ENCODE measurements at places on chromosomes 13 and 19.
A peak's percentile ranks its signal among the peaks of the same experiment; 100 is the strongest.

GRCh38 chr13:76822698-76823267 lies 63.4 kb downstream of the KCTD12 start:
- DNase-seq: no peak

DNA sequence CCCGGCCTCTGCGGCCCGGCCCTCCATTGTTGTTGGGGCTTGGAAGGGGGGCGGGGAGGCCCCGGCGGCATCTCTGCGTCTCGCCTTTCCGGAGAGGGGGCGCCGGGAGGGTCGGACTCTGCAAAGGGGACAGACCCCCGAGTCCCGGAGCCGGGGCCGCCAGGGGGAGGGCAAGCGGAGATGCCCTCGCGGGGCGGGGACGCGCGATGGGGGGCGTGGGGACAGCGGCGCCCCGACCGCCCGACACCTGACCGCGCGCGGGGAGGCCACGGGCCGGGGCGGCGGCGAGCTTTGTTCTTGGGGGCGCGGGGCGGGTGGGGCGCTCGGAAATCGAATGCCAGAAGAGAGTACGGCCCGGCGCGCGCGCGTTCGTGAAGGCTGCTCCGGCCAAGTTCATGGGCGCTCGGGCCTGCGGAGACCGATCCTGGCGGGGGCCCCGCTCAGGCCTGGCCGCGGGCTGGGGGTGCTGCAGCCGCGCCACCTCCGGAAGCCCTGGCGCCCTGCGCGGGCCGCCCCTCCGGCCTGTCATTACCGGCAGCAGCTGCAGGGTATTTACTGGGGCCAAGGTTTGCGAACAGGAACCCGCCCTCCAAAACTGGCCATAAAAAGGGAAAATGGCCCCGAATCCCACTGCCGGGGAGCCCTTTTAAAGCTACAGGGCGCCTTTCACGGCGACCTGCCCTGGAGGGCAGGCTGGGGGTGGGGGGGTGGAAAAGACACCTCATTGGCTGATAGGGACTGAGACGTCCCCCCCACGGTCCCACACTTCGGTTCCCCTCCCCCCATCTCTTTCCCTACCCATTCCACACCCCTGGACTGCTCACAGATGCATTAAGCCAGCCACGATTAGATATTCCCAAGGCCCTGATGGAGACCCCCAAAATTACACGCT lies 11.1 kb upstream of the NANOS3 start:
- no peak for DNase-seq

- DNase-seq: no peak
Measured at GRCh38 chr13:50685491-50685890, 158.0 kb downstream of the DLEU7 start.

- no peak for DNase-seq
Measured at GRCh38 chr13:74796157-74796556, 662.0 kb upstream of the KLF12 start.

DNA sequence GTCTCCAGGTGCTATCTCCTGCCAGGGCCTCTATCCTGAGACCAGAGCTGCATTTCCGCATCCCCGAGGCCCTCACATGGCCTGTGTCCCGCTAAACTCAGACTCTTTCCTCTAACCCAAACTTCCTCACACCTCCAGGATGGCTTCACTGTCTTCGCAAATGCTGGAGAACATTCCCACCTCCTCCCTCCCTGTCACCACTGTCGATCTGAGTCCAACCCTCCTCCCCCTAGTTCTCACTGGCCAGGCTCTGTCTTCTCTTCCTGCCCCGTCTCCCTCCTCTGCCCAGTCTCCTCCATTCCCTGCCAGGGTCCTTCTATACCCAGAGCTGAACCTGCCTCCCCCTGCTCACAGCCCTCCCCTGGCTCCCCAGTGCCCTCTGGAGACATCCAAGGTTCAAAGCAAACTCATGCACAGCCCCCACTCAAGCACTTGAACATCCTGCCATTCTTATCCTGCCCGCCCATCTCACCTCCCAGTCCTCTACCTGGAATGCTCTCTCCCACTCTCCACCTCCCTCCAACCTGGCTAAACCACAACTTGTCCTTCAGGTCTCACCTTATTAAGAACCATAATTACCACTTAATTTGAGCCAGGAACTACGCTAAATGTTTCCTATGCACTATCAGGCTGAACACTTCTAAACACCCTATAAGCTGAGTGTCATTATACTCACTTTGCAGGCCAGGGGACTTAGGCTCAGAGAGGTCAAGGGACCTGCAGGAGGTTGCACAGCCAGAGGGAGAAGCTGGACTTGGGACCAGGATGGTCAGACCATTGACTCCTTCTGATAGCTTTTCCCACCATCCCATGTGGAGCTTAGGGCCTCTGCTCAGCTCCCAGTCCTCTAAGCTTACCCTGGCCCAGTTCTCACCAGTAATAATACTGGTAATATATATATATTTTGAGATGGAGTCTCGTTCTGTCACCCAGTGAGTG lies 961 bp upstream of the VSIG10L start:
- no peak for DNase-seq

- no peak for DNase-seq
Measured at GRCh38 chr19:23784274-23784673, 25.6 kb upstream of the ZNF681 start.

DNA sequence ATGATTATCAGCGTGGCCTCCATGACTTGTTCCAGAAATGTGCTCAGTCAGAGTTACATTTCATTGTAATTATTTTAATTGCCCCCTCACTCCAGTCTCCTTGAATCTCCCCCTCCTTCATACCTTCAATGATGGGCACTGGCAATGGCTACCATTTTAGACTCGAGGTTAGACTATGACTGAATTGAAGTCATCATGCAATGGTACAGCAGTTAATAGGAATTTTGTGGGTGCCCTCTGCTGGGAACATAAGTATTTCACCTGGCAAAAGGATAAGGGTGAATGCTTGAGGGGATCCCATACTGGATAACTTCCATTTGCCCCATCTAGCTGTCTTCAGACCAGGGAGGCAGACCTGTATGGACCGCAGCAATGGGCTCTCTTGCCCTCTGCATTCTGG lies 32.2 kb upstream of the USP12 start:
- DNase-seq: no peak

- no peak for DNase-seq
Measured at GRCh38 chr13:76934671-76935070, 13.6 kb upstream of the ACOD1 start.

- peak; percentile 71 for DNase-seq
Measured at GRCh38 chr19:6639439-6639838, 30.5 kb downstream of the TNFSF14 start.

DNA sequence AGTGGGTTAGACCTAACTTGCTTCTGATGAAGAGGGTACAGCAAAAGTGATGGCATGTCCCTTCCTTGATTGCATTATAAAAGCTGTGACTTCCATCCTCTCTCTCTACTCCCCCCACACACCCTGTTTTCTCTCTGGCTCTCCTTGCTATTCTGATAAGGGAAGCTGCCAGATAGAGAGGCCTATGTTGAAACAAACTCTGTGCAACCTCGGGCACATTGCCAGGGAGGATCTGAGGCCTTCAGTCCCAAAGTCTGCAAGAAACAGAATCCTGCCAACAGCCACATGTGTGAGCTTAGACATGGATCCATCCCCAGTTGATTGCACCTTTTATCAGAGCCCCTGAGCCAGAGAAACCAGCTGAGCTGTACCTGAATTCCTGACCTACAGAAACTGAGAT lies 44.8 kb upstream of the ARGLU1 start:
- no peak for DNase-seq

- peak; percentile 30 for DNase-seq
Measured at GRCh38 chr19:37506387-37507166, at the start of gene ZNF793. ZNF793 (plus strand) TSS chr19:37506939; CDS start chr19:37523440, 16,501 bp downstream.

DNA sequence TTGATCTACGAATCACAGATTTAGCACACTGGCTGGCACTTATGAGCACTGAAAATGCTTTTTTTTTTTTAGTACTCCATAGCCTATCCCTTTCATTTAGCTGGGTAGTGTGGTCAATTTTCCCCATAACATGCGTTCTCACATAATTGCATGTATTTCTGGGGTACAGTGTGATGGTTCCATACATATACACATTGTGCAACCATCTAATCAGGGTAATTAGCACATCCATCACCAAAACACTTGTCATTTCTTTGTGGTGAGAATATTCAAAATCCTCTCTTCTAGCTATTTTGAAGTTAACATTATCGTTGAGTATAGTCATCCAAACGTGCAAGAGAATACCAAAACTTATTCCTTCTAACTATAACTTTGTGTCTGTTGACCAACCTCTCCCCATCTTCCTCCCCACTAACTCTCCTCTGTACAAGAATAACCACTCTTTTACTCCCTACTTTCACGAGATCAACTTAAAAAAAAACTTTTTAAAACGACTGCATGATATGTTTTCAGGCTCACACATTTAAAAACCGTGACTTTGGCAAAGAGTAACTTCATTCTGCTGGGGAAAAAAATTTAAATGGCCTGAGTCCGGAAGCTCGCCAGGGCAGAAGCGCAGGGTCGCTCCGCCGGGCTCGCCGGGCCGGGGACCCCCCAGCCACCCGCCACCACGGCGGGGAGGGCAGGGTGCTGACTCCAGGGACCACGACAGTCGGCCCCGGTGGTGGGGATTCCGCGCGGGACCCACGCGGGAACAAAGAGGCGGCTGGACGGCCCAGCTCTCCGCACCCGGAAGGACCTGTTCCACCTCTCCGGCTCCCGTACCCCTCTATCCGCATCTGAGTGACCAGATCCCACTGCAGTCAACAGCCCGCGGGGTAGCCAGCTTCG lies 868 bp upstream of the UBAC2 start:
- DNase-seq: no peak

DNA sequence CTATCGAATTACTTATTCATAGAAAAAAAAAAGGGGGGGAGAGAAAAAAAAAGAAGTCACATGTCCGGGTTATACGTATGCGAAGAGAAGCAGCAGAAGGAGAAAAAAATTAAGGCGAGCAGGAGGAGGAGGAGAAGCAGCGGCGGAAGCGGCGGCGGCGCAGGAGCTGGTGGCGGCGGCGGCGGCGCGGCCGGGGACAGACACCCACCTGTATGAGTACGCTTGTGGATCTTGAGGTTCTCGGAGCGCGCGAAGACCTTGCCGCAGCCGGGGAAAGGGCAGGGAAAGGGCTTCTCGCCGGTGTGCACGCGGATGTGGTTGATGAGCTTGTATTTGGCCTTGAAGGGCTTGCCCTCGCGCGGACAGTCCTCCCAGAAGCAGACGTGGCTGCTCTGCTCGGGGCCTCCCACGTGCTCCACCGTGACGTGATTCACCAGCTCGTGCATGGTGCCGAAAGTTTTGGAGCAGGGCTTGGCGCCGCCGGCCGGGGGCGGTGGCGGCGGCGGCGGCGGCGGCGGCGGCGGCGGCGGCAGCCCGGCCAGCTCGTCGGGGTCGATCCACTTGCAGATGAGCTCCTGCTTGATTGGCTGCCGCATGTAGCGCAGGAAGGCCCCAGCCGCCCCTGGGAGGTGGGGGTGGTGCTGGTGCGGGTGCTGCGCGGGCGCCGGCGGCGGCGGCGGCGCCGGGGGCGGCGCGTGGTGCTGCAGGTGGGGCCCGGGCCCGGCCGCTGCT lies 1.5 kb downstream of the ZIC5 start:
- DNase-seq: no peak

GRCh38 chr19:43779820-43780219 lies 953 bp downstream of the KCNN4 start:
- no peak for DNase-seq

DNA sequence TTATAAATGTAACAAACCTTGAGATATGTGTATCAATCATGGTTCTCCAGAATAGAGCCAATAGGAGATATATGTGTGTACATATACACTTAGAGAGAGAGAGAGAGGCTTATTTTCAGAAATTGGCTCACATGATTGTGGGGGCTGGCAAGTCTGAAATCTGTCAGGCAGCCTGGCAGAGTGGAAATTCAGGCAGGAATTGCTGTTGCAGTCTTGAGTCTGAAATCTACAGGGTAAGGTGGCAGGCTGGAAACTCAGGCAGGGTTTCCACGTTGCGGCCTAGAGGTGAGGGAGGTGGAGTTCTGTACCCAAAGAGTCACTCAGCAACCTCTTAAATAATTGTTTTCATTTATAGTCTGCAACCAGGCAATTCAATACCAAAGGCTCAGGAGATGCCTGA lies 218.4 kb downstream of the B3GLCT start:
- no peak for DNase-seq

- no peak for DNase-seq
Measured at GRCh38 chr19:13639342-13639929, 124.9 kb upstream of the MRI1 start.

GRCh38 chr13:76833441-76833954 lies 52.7 kb downstream of the KCTD12 start:
- no peak for DNase-seq

DNA sequence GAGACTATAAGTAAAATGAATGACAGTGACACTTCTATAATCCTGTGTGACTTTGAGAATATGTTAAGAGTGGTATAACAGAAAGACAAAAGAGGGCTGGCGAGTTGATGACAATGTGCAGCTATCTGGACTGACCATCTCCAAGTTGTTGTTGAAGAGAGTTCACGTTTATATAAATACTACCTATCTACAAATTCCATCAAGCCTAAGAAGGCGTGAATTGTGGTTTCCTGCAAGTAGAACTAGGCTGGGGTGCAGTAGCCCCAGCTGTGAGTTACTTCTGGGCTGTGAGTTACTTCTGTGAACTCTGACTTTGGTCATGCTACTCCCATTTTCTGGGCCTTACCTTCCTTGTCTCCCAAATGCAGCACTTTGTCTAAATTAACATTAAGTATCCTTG lies 561.0 kb downstream of the TBC1D4 start:
- no peak for DNase-seq

GRCh38 chr13:77595166-77595810 lies 59.8 kb downstream of the SCEL start:
- no peak for DNase-seq

Data from T-helper 2 cell treated with Interferon-gamma antibody and Interleukin-4, amounts not matched to agents 5 μg/mL and 100 μg/mL, for 36 hours (primary cell).